OCI-LY7 (cell line): ENCODE measurements at places on chromosomes 11 and 22. TPM values are rescaled to one million over a fixed set of nuclear protein-coding genes. Genes with fewer than 3 reads are reported as not detected.
A peak's percentile ranks its signal among the peaks of the same experiment; 100 is the strongest.

The CRYBA4 gene
- total RNA-seq, result 1.3 TPM in 1 of 2 replicates, not detected in the other

GRCh38 chr11:116539836-116540418 is 232.9 kb downstream of the BUD13 start:
- no peak for DNase-seq

The ZNF74 gene
- not detected in 2 replicates for total RNA-seq

The KLHDC7B gene
- total RNA-seq, result 0.31 and 0.46 TPM in 2 replicates

The GVQW3 gene
- total RNA-seq, result 16.5 and 18.4 TPM in 2 replicates

GRCh38 chr22:46593211-46593681 is 26.9 kb upstream of the GRAMD4 start:
- DNase-seq, result peak; percentile 81

- DNase-seq, result no peak
Measured at GRCh38 chr22:41152902-41153301, 52.2 kb upstream of the L3MBTL2 start.

DNA sequence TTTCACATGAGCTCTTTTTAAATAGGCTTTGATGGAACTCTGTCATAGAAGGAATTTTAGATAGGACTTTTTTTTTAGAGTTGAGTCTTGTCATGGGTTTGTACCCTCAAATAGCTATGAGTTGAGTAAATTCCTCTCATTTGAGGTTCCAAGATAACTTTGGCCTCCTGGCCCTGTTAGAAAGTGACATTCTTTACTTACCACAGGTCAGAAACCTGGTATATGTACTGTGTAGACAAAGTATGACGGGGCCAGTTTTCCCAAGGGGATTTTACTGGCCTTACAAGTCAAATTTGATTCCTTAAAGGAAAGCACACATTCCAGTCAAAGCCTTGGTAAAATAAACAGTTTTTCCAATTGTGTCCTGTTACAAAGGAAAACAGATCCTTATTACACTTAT is 729.3 kb upstream of the LUZP2 start:
- DNase-seq, result no peak

- no peak for DNase-seq
Measured at GRCh38 chr11:72042064-72042745, 38.1 kb downstream of the NUMA1 start.

DNA sequence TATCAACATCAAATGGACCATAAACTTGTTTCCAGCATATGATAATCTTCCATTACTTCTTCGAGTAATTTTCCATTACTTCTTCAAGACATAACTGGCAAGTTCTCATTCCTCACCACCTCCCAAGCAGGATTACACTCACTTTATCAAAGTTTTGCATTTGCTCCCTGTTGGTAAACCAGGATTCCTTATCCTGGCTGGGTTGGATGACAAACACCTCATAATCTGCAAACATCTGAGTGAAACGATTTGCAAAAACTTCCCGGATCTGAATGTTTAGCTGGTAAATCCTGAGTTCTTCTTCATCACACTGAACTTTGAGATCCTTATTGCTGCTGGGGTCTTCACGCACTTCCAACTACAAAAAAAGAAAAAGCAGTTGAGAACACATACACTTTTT is 86.4 kb downstream of the DENND5A start:
- no peak for DNase-seq

The NAALADL1 gene
- total RNA-seq, result 3.9 and 4.6 TPM in 2 replicates

DNA sequence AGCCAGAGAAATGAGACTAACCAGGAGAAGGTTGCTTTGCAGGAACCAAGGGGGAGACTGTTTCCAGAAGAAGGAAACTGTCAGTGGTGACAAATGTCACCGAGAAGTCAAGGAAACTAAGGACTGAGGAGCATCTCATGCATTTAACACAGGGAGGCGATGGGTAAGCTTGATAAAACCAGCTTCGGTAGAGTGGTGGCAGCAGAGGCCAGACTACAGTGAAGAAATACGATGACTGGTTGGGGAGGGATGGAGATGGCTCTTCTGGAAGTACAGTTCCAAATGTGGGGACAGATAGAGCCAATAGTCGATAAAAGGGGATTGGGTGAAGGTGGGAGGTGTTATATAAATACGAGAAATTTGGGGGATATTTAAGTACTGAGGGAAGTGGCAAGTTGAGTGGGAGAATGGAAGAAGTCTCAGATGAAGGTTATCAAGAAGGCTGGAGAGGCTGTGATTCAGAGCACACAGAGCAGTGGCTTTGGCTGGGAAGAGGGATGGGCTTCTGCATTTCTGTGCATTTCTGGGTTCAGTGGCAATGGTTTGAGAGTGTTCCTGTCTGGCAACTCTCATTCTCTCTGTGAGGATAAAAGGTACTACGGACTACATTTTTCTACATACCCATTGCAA is 29.2 kb downstream of the SC5D start:
- DNase-seq, result peak; percentile 83

- DNase-seq, result no peak
Measured at GRCh38 chr11:125202362-125202880, 37.9 kb downstream of the PKNOX2 start.

DNA sequence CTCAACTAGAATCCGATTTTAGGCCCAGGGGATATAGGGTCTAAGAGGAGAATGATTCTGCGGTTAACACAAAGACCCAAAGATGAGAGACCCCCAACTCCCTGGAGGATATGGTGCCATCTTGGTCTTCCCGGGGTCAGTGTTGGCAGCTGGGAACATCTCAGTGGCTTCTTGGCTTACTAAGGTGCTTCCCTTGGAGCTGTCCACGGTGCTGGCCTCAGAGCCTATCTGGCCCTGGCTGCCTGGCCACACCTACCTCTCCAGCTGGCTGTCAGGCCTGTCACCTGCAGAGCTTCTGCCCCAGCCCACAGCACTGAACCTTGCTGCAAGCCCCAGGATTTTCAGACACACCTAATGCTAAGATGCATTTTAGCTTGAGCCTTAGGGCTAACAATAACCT is 70.7 kb upstream of the THY1 start:
- DNase-seq, result peak; percentile 7

GRCh38 chr11:61505640-61506155 is 2.9 kb upstream of the LRRC10B start:
- DNase-seq, result no peak

DNA sequence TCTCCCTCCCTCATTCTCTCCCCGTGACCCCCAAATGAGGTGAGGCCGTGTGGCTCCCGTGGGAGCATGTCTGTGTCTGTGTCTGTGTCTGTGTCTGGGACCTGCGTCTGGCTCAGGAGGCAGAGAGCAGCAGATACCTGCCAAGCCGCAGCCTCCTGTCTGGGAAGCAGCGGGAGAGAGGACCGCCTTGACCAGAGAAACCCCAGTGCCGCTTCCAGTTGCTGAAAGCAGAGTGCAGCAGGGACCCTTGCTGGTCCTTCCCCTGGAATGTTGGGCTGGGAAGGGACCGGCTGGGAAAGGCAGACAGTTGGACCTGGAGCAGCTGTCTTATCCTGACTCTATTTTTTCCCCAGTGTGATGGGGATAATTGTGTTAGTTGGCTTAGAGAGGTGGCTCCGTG is 525 bp downstream of the CSDC2 start:
- no peak for DNase-seq

- DNase-seq, result no peak
Measured at GRCh38 chr22:36540867-36541642, 12.1 kb upstream of the EIF3D start.

DNA sequence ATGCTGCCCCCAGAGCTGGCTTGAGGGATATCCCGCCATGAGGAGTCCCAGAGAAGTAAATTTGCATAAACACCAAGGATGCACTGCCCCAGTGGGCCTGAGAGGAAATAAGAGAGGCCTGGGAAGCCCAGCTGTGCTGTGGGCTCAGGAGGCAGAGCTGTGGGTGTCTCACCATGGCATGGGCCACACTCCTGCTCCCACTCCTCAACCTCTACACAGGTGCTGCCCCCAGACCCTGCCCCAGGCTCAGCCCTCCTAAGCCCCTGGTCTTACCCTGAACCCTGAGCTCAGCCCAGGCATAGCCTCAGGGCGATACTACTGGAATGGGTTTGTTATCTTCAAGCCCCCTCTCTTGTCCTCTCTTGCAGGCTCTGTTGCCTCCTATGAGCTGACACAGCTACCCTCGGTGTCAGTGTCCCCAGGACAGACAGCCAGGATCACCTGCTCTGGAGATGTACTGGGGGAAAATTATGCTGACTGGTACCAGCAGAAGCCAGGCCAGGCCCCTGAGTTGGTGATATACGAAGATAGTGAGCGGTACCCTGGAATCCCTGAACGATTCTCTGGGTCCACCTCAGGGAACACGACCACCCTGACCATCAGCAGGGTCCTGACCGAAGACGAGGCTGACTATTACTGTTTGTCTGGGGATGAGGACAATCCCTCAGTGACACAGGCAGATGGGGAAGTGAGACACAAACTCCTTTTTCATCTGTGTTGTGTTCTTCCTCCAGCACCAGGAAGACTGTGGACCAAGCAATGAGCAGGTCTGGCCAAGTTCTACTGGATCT is 59.9 kb downstream of the GGTLC2 start:
- DNase-seq, result peak; percentile 30

DNA sequence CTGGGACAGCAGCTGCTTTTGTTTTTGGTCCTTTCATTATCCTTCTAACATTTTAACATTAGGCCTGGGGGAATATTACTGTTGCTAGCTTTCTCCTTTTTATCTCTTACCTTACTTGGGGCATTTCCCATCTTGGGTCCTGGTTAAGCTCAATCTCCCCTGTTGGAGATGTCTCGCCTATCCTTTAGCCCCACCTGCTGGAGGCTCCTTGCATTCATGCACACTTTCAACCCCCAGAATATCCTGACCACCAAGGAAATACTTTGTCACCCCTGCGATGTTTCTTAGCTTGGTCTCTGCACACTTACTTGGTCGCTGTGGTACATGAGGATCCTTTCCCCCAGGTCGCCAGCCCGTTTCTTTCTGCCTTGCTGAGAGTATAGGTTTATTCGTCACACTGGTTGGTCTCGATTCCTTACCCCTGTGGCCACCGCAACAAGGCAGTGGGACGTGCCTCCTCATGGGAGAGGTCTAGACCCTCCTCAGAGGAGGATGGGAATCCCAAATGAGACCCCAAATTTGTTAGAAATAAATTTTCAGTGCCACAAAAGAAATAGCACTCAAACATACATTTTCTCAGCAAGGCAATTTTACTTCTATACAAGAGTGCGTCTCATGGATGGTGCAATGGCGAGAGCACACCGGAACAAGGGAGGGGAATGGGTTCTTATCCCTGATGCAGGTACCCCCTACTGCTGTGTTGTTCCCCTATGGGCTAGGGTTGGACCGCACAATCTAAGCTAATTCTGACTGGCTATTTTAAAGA is 5.4 kb upstream of the TXN2 start:
- peak; percentile 53 for DNase-seq

The RTN4R gene
- total RNA-seq, result not detected in 2 replicates

- no peak for DNase-seq
Measured at GRCh38 chr11:8917157-8917825, 6.3 kb downstream of the AKIP1 start.

GRCh38 chr22:21451545-21452520 is 15.4 kb upstream of the TMEM191C start:
- DNase-seq, result no peak

GRCh38 chr11:73414977-73415651 is 38.9 kb downstream of the RELT start:
- no peak for DNase-seq

GRCh38 chr22:36010090-36010489 is 18.5 kb downstream of the RBFOX2 start:
- DNase-seq, result no peak

GRCh38 chr22:21857481-21857914 is 9.9 kb downstream of the MAPK1 start:
- no peak for DNase-seq

The OR52I2 gene
- total RNA-seq, result not detected in 2 replicates

The ZBED5 gene
- total RNA-seq, result 71.9 and 86.6 TPM in 2 replicates

DNA sequence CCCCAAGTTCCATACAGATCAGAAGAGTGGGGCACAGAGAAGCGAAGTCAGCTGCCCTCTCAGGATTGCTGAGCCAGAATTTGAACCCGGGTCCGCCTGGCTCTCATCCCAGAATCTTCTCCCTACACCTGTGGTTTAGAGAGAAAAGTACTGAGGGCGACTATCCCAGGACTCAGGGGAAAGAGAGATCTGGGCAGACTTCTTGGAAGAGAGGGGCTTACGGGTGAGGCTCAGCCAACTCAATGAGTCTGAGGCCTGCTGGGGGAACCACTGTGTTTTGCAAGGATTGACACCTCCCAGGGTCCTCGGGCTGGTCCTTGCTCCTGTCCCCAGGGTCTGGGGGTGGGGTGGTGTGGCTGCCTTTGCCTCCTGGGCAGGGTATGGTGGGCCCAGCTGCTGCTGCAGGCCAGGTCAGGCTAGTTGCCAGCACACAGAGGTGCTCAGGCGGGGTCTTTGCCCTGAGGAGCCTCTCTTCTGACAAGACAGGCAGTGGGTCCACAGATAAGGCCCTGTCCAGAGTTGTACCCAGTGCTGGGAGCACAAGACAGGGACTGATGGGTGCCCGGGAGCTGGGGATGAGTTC is 1.2 kb downstream of the CAPN5 start:
- no peak for DNase-seq

GRCh38 chr22:17537155-17537554 is 26.1 kb upstream of the SLC25A18 start:
- DNase-seq, result no peak

- no peak for DNase-seq
Measured at GRCh38 chr22:43183496-43184277, 3.2 kb downstream of the TTLL12 start.

DNA sequence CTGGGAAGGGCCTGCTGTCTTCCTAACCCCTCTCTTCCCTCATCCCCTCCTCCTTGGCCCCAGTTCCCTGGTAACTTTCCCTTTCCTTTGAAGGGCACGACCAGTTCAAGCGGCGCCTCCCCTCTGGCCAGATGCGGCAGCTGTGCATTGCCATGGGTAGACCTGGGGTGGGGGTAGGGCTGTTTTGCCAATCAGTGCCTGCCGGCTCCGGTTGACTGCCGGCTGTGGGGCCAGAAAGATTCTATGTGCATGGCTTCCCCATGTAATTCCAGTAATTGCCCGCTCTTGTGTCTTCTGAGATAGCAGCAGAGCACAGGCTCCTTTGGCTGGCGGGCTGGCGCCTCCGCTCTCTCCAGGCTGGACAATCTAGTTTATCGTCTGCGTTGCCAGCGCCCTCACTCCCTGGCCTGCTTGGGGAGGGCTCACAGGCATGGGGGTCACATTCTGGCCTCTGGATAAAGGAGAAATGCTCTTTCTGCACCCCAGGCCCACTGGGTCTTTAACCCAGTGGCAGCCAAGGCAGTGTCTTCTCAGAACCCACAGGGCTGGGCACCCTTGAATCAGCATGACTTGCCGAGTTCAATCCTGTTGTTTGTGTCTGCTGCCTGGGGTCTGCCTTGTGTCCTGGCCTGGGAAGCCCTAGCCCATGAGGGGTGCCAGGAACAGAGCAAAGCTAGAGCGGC is 9.4 kb downstream of the SIDT2 start:
- no peak for DNase-seq

GRCh38 chr11:92276773-92277172 is 52.2 kb downstream of the FAT3 start:
- no peak for DNase-seq

The BIK gene
- 67.6 and 88.4 TPM in 2 replicates for total RNA-seq

- DNase-seq, result no peak
Measured at GRCh38 chr22:42670921-42671709, 21.9 kb upstream of the CYB5R3 start.

- peak; percentile 73 for DNase-seq
Measured at GRCh38 chr11:2089536-2090165, 49.5 kb downstream of the IGF2 start.

GRCh38 chr11:10051868-10052586 is 242.0 kb downstream of the SBF2 start:
- DNase-seq, result no peak

- DNase-seq, result peak; percentile 64
Measured at GRCh38 chr11:95138448-95138847, 48.8 kb downstream of the ENDOD1 start.

- DNase-seq, result no peak
Measured at GRCh38 chr22:27317096-27317495, 484.5 kb downstream of the MN1 start.

- no peak for DNase-seq
Measured at GRCh38 chr11:113356203-113356602, 31.4 kb upstream of the ANKK1 start.
